ENCODE measurements at places on chromosomes 4 and X.

DNA sequence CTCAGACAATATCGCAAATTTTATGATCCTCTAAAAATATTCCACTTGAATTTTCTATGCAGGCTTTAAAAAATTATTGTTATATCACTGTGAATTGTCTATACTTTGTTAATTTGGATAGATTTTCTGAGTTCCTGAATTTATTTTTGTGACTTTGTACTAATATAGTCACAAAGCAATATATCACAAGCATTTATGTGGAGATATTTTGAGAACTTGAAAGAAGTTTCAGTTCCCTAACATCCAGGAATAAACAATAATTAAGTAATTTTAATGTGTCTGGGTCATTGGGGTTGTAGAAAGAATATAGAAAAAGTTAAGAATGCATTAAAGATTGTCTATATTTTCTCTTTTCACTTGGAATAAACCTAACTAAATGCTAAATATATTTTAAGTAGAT, 32.0 kb downstream of the CXCL8 start:
- DNase-seq: no peak

DNA sequence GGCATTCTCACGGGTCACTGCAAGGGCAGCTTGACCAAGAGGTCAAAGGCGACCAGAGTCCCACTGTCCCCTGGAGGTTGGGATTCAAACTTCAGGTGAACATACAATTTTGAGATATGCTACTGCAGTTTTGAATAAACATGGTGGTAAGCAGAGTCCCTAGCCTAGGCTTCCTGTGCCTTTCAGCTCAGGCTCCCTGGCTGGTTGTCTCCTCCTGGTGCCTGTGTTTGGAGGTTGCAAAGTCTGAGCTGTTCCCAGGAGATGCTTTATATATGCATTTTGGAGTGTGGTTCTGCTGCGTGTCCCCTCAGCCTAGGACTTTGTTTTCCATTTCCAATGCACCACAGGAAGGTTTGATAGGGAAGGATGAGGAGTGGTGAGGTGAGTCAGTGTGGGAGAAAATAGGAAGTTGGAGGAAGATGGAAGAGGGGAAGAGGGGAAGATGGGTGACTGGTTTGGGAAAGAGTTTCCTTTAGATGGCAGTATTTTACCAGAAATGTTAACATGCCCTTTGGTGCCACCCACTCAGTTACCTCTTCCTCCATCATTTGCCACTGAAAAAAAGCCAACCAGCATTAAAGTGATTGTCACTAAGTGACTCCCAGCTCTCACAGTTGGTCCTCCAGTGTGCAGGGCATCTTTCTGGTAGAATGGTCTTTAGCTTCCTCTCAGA, 211.7 kb upstream of the AGTR2 start:
- DNase-seq: no peak

GRCh38 chr4:123661080-123661737, 264.6 kb downstream of the SPRY1 start:
- no peak for DNase-seq

DNA sequence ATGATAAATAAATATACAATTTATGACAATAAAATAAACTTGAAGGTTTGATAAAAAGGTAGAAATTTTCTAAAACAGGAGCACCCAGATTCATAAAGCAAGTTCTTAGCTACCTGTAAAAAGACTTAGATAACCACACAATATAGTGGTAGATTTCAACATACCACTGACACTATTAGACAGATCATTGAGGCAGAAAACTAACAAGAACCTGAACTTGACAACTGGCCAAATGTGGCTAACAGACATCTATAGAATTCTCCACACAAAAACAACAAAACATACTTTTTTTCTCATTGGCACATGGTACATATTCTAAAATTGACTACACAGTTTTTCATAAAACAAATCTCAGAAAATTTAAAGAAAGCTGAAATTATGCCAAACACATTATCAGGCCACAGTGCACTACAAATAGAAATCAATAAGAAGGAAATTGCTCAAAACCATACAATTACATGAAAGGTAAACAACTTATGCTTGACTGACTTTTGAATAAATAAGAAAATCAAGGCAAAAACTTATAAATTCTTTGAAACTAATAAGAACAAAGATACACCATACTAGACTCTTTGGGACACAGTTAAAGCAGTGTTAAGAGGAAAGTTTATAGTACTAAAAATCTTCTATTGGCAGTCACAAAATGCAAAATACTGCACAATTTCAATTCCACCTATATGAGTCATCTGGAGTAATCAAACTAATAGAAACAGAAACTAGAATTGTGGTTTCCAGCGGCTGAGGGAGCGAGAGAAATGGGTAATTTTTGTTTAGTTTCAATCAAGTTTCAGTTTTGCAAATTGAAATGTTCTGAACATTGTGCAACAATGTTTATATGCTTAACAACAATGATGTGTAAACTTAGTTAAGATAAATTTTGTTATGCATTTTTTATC, 925.6 kb downstream of the SH3BGRL start:
- no peak for DNase-seq

GRCh38 chr4:171928336-171928735, 115.1 kb downstream of the GALNTL6 start:
- DNase-seq: no peak

- DNase-seq: no peak
Observed at GRCh38 chr4:74754218-74754617, 40.1 kb downstream of the BTC start.

DNA sequence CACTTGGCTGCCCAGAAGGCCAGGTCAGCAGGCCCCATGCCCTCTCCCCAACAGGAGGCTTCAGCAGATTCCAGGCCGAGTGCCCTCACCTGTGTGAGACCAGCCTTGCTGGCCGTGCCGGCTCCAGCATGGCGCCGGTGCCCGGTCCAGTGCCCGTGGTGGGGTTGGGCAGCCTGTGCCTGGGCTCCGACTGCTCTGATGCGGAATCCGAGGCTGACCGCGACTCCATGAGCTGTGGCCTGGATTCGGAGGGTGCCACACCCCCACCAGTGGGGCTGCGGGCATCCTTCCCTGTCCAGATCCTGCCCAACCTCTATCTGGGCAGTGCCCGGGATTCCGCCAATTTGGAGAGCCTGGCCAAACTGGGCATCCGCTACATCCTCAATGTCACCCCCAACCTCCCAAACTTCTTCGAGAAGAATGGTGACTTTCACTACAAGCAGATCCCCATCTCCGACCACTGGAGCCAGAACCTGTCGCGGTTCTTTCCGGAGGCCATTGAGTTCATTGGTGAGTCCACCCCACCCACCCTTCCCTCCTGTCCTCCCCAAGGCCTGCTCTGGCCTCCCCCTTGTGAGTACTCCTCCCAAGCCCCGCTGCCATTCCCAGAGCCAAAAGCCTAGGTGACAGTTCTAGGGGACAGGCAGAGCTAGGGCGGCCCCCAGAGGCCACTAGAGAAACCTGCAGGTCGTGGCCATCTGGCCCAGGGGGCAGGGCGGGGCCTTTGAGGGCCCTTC, 2.3 kb downstream of the DUSP9 start:
- DNase-seq: no peak

GRCh38 chrX:40805404-40805803, 70.1 kb upstream of the MED14 start:
- no peak for DNase-seq

- no peak for DNase-seq
Observed at GRCh38 chr4:138727731-138728130, 287.9 kb upstream of the NOCT start.

- DNase-seq: no peak
Observed at GRCh38 chr4:152723236-152723635, 43.4 kb upstream of the TMEM154 start.

- DNase-seq: no peak
Observed at GRCh38 chrX:32116047-32116446, 1044.2 kb upstream of the FTHL17 start.

DNA sequence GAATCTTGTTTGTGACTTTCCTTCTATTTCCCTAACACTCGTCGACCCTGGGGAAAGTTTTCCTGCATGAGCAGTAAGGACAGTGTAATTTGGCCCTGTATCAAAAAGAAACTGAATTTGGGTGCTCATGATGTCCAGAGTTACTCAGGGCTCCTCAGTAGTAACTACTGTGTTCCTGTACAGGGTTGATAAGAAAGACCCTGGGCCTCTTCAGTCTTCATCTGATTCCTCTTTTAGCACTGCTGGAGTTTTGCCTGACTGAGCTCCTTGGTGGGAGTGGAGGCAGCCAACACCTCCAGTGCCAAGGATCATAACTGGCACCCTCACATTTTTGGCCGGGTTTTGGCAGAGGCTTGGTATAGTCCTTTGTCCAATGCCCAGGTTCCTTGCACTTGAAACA, 7.1 kb upstream of the AREG start:
- no peak for DNase-seq
